ENCODE measurements at places on chromosomes 12 and 14.

GRCh38 chr14:19947413-19948090 lies 16.8 kb downstream of the OR4K1 start:
- no peak for DNase-seq

GRCh38 chr14:99815696-99816095 lies 22.5 kb downstream of the EML1 start:
- DNase-seq = no peak

GRCh38 chr12:52836491-52837412 lies 2.6 kb upstream of the KRT79 start:
- DNase-seq = no peak

DNA sequence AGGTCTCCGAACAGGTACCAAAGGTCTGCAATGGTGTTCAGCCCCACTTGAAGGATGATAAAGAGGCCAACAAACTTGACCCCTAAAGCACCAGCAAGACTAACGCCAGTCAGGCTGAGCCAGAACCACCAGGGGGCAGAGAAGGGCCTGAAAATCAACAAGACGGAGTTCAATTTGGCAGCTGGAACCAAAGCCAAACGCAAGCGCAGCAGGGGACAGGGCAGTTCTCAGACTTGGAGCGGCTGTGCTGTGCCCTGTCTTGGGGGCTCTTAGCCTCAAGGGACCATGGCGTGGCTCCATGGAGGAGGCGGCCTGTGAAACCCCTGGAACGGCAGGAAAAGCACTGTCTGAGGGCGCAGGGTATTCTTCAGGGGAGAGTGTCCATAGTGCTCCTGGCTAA lies 19.6 kb downstream of the POMT2 start:
- DNase-seq = peak; percentile 78

GRCh38 chr14:94110552-94111181 lies at the start of gene IFI27:
IFI27 (plus strand) TSS chr14:94110736.
- DNase-seq = peak; percentile 87

DNA sequence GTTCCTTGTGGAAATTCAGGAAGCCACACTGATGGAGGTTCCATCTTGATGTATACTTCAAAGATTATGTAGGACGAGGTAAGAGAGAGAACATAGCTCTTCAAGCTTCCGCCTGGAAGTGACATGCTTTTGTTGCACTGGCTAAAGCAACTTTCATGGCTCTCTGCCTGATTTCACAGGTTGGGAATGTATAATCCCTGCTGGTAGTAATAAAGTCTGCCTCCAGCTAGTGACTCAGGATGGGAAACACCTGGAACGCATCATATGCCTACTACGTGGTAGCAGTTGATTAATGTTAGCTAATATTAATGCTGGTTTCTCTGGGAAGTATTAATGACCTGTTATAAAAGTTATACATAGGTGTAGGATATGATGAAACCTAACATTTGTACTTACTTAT lies 71.1 kb downstream of the PELI2 start:
- no peak for DNase-seq

- no peak for DNase-seq
These were observed 36.5 kb downstream of the LTBP2 start for GRCh38 chr14:74575507-74575906.

DNA sequence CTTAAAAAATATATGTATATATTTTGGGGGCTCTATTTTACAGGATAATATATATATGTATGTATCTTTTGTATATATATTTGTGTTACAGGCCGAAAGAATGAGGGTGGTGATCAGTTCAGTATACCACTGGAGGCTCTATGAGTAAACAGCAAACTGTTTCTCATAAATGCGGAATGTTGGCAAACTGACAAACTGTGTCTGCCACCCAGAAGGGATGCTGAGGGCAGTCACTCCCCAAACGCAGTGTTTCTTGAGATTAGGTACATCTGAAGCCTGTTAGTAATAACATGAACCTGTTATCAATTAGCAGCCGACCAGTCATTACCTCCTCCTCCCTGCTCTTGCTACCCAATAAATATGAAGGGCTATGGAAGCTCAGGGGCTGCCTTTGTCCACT lies 20.8 kb downstream of the TNFAIP2 start:
- no peak for DNase-seq

DNA sequence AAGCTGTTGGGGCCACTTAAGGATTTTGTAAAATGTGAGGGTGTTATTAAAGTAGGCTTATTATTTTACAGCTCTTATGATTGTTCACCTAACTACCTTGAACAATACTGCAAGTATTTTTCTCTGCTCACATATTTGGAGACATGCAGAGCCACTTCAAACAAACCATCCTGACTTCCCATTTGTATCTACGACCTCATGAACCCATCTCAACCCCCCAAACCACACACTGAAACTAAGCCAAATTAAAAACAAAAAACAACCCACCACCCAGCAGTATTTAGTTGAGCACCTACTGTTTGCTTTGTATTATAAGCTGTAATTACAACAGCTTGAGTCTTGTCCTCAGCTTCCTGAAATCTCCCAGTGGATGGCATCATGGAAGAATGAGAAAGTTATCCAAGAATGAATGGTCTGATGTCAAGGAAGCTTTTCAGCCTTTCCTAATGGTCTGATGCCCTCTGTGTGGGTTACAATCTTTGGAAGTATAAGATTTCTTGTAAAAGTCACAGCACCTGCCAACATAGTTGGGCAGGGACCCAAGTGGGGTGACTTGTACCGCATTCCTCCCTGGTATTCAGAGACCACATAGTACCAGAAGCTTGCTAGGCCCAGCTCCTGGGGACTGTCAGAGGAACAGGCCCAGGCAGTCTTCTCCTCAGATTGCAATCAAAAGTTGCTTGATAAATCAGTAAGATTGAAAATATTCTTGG lies 416.6 kb downstream of the ZFP36L1 start:
- DNase-seq = no peak

DNA sequence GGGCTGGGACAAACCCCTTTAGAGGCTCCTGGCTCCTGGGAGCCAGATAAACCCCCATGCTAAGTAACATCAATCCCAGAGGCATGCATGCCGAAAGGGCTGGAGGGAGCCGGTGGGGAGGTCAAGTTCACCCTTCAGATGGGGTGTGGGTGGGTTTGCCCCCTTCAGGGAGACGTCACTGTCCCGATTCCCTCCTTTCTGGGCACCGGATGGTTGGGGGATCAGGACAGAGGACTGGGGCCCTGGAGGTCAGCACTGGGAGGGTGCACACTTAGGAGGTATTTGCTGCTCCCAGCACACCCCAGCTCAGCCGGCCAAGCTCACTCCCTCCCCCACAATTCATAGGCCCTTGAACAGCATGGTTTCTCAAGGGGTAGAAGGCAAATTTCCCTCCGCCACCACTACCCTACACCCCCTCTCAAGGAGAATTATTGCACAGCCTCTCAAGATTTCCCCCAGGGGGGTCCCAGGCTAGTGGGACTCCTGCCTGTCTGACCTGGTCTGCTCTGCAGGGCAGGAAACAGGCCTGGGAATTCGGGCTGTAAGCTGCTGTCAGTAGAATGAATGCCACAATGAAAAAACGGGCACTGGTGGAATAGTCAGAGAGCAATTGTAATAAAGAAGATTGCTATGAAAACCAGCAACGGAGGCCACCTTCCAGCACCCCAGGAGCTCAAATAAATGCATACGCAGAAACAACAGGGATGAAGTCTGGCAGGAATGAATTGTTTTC lies 63.5 kb downstream of the GALNT16 start:
- no peak for DNase-seq

DNA sequence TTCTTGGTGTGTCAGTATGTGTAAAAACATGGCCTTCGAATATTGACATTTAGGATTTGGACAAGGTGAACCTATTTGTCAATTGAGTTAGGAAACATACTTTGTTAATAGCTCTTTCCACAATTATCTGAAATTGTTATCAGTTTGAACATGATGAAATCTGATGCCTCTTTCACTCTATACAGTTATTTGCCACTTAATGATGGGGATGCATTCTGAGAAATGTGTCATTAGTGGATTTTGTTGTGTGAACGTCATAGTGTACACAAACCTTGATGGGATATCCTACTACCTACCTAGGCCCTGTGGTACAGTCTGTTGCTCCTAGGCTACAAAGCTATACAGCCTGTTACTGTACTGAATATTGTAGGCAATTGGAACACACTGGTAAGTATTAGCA lies 4.8 kb downstream of the TULP3 start:
- DNase-seq = no peak

DNA sequence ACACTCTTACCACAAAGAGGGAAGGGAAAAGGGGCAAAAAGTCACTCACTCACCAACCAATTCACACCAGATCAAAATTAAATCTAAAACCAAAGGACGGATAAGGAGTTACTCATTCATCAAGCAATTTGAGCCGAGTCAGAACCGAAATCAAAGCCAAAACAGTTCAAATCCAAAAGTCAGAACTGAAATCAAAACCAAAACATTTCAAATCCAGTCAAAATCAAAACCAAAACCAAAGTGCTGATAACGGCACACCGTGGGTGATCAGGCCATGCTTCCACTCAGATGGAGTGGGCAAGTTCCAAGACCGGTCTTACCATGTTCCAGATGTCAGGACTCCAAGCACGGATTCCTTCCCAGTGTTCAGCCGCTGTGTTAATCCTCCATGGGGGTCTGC lies 139.5 kb downstream of the SLC38A6 start:
- DNase-seq = no peak

- DNase-seq = no peak
These were observed 2.1 kb downstream of the LTBR start for GRCh38 chr12:6386038-6386437.

GRCh38 chr12:2982361-2982760 lies 23.2 kb downstream of the TEAD4 start:
- DNase-seq = no peak

DNA sequence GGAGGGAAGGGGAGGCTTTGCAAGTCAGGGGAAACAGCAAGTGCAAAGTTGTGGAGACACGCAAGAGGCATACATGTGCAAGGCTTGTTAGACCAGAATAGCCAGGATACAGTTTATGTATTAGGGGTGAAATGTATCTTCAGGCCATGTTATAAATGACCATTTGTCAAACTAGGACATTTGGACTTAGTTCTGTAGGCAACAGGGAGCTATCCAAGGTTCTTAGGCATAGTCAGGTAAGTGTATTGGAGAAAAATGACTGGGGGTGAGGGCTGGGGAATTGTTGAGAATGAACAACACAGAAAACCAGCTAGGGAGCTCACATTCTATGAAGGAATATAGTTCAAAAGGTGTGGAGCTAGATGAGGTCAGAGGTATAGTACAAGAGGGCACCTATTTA lies 42.5 kb downstream of the TPH2 start:
- DNase-seq = no peak

GRCh38 chr12:82833481-82833880 lies 146.8 kb downstream of the TMTC2 start:
- DNase-seq = no peak

GRCh38 chr14:105281371-105282097 lies 19.3 kb downstream of the BRF1 start:
- no peak for DNase-seq

GRCh38 chr12:52518574-52519386 lies 1.4 kb downstream of the KRT5 start:
- peak; percentile 50 for DNase-seq

- DNase-seq = no peak
These were observed 315.5 kb downstream of the RMST start for GRCh38 chr12:97778111-97778510.

DNA sequence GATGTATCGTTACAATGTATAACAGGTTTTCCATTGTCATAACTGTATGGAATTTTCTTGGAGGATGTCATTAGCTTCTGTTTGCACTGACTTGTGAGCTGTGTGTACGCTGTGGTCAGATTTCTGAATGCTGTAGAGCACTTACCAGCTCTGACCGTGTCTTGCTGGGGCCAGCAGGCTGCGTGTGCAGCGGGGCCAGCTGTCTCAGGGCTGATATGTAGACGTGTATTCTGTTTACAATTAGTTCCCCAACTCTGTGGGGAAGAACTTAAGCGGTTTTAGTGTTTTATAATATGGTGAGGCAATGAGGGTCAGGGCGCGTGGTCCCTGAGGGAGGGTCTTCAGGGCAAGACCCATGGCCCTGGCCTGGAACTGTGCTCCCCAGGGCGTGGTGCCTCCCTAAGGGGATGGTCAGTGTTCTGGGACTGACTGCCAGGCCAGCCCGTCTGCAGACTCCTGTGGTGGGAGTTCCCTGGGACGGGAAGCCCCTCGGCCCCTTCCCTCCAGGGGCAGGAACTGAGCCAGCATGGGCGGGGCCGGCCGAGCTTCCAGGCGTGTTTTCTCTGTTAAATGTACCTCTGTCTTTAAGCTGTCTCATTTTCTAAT lies 18.7 kb downstream of the XRCC3 start:
- DNase-seq = no peak

DNA sequence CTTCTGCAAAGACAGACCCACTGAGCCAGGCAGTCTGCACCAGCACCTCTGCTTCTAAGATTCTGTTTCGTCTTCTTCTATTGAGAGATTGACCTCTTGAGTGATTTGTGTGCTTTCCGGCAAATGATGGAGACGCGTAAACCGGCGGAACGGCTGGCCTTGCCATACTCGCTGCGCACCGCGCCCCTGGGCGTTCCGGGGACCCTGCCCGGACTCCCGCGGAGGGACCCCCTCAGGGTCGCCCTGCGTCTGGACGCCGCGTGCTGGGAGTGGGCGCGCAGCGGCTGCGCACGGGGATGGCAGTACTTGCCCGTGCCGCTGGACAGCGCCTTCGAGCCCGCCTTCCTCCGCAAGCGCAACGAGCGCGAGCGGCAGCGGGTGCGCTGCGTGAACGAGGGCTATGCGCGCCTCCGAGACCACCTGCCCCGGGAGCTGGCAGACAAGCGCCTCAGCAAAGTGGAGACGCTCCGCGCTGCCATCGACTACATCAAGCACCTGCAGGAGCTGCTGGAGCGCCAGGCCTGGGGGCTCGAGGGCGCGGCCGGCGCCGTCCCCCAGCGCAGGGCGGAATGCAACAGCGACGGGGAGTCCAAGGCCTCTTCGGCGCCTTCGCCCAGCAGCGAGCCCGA lies 703 bp downstream of the ASCL4 start:
- no peak for DNase-seq

DNA sequence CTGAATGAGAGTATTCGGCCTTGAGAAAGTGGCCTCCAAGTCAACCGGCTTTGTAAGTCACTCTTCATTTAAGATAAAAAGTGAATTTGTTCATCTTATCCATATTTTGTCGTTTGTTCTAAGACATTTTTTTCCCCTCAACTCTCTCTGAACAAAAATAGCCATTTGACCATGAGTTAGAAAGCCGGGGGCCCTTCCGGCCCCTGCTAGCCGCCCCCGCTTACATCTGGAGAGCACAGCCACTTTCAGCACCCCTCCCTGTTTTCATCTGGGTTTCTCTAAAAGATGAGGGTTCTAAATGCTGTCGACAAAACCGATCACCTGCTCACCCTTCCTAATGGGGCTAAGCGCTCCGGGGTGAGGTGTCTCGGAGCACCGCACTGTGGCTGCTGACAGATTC lies 30.7 kb upstream of the DLK1 start:
- no peak for DNase-seq

- no peak for DNase-seq
These were observed 59.4 kb downstream of the ZNF664 start for GRCh38 chr12:124032265-124032886.

GRCh38 chr12:3244219-3244750 lies 167.1 kb downstream of the TSPAN9 start:
- no peak for DNase-seq

GRCh38 chr14:96182546-96182945 lies 22.1 kb upstream of the BDKRB2 start:
- DNase-seq = no peak

GRCh38 chr14:31172084-31172483 lies 35.5 kb downstream of the HECTD1 start:
- DNase-seq = no peak
